HL-60 (cell line): ENCODE measurements at places on chromosomes 2 and 18.

GRCh38 chr2:119076713-119077112 is 81.8 kb downstream of the C1QL2 start:
- no peak for DNase-seq

DNA sequence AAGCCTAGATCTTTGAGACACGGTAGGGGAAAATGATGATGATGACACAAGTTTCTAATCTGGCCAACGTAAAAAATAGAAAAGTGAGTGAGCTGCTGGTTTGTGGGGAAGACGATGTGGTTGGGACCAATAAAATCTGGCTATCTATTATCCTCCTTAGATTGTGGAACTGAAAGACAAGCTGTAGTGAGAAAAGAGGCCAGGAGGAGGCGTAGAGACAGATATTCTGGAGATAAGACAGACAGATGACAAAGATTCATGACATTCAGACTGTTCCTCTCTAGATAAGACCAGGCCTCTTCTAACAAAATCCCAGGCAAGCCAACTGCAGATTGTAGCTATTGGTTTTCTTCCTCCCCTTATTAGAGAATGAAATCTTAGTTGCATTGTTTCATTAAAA is 376.3 kb upstream of the UBE2E3 start:
- DNase-seq, result peak; percentile 22

DNA sequence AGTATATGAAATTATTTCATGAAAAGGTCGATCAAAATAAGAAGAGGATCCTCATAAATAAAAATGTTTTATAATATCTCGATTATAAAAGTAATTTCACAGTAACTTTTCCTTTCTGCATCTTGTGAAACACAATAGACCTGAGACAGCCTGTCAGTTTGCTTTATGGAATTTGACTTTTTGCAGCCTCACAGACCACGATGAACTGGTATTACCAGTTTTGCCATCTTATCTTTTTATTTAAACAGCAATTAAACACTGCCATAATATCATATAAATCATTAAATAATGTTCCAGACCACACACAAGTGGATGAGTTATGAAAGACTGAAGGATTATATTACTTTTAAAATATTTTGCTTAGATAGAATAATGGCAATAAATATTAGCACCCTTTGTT is 10.7 kb upstream of the GALNT3 start:
- no peak for DNase-seq

DNA sequence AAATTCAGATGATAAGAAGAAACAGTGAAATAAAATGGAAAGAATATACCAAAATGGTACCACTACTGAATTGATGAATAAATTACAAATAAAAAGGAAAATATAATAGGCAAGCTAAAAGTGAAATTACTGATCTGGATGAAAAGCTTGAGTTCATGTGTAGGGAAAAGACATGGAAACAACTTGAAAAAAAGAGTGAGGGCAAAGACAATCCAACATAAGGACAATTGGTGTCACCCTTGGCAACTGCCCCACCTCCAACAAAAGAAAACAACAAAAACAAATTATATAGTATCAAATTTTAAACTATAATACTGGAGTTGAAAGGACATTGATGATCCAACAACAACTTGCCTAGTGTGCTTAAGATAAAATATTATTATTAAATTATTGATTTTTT is 37.6 kb downstream of the PPP1R1C start:
- DNase-seq, result no peak

DNA sequence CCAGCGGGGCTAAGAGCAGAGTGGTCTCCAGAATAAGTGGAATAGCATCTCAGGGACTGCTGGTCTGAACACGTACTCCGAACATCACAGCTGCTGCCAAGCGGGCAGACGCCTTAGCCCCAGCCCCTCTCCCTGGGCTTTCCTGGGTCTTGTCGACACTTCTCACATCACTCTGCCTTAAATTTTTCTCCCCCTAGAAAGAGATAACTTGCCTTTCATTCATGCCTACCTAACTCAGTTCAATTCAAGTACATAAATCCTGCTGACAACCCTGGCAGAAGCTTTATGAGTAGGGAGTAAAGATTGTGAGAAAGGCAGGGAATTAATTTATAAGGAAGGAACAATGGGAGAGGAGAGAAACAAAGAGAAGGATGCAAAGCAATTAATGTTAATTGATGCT is 202.9 kb upstream of the TNP1 start:
- DNase-seq, result no peak

GRCh38 chr2:202171241-202171825 is 67.1 kb downstream of the SUMO1 start:
- DNase-seq, result no peak

DNA sequence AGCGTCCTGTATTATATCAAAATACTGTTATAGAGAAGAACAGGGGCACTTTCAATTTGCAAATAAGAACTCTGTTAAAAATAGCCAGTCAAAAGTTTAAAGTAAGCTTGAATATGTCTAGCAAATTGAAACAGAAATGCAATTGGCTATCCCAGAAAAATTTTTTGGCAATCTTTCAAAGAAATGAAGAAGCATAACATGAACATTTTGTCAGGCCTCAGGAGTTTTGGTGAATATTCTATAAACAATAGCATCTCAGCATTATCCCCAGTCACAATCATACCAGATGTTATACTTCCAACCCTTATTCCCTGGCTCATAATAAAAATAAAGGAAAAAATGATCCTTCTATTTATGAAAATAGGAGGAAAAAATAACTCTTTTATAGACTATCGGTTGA is 252.4 kb downstream of the GRB14 start:
- no peak for DNase-seq

DNA sequence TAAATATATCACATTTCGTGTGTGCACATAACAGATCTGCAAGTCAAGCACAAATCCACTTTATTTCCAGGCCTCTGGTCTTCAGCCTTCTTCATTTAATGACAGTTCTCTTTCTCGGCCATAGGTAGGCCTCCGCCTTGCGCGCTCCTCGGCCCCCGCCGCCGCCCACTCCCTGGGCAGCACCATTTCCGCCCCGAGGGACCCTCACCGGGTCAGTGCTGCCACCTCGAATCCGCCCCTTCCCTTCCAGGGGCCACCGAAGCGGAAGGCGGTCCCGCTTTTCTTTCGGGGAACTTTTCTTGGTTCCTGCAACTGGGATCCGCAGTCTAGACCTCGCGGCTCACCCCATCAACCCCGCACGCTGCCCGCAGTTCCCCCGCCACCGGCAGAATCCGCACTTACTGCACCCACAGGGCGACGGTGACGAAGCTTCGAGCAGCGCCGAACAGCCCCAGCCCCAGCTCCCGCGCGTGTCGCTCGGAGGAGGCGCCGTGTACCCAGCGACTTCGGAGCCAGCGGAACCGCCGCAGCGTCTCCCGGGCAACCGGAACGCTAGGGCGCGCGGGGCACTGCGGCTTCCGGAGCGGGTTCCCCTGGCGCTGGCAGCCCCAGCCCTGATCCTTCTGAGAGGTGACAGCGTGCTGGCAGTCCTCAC is at the start of gene CDKL4:
Gene CDKL4 (minus strand): TSS at position 502 of the 655 bp plus-strand sequence.
- peak; percentile 22 for DNase-seq

DNA sequence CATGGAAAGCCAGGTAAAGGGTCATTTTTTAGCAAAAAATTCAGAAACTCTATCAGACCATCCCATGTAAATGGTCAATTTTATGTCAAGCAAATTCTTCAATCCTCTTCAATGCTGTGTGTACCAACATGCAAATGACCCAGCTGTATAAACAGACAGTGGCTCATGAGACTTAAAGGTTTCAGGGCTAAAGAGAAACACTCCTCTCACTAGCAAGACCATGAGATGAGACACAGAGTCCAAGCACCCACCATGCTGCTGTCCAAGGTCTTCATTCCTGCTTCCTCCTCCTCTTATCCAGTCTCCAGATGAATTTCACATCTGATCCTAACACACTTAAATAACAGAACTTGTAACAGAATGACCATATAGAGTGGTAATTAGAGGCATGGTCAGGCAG is 30.8 kb upstream of the ONECUT2 start:
- no peak for DNase-seq

- no peak for DNase-seq
Measured at GRCh38 chr2:162720559-162721271, 117.9 kb downstream of the KCNH7 start.

- DNase-seq, result no peak
Measured at GRCh38 chr2:113685471-113685870, 58.4 kb downstream of the RABL2A start.

GRCh38 chr2:156695020-156695419 is 258.8 kb downstream of the GPD2 start:
- DNase-seq, result no peak

DNA sequence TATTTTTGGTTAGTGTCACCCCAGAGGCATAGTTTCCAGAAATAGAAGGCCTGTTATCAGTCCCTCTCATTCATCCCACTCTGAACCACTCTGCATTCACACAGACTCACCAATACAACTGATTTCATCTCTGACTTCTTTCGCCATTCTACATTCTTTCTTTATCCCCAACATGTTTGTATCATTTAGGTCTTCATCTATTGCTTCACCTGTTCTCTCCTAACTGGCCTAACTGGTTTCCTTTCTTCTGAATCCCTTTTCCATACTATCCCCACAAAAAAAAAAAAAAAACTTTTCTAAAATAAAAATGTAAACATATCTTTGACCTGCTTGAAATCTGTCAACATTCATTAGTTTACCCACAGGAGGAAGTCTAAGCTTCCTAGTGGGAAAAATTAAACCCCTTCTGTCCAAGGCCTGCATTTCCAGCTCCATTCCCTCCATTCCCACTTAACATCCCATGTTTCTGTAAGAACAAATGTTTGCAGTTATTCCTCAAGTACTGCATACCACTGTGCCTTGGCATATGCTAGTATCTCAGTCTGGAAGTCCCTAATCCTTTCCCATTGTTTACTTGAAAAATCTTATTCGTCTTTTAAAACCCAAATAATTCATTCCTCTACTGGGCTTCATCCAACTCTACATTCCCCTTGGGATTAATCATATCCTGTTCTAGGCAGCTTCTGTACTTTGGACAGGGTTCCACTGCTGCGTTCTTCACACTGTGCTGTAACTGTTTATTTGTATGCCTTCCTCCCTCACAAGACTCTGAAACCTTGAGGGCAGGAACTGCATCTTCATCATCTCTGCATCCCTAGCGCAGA is 68.5 kb downstream of the FIGN start:
- no peak for DNase-seq

DNA sequence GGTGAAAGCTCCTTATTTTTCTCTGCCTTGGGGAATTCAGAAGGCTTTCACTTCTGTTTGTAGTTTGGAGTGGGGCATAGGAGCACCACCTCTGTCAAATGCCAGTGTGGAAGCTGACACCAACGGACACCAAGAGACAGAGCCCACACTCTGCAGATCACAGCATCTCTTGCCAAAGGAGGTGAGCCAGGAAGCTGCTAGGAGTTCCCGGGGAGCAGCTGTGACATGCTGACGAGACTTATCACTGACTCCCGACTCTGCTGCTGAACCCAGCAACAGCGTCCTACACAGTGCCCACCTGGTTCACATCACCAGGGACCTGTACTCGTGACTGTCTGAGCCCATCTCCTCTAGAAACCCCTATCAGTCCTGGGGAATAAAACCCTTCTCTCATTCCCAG is 8.1 kb downstream of the TEX51 start:
- no peak for DNase-seq

DNA sequence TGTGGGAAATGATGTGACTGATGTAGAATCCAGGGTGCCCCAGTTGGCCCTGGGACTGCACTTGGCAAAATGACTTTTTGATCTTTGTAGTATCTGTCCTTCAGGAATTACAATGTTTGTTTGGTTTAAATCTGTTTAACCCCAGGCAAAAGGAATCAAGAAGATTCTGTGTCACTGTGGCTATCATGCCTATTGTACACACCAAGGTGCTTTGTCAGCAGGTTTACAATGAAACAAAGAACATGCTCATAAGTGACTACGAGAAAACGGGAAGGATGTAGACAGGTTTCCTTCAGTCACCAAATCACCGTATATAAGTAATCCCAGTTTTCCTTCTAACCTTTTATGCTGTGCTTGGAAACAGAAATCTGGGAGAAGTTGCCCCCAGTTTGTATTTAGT is 109.5 kb downstream of the RTN4 start:
- no peak for DNase-seq

GRCh38 chr2:112627060-112628040 is 18.4 kb upstream of the SLC20A1 start:
- peak; percentile 86 for DNase-seq

DNA sequence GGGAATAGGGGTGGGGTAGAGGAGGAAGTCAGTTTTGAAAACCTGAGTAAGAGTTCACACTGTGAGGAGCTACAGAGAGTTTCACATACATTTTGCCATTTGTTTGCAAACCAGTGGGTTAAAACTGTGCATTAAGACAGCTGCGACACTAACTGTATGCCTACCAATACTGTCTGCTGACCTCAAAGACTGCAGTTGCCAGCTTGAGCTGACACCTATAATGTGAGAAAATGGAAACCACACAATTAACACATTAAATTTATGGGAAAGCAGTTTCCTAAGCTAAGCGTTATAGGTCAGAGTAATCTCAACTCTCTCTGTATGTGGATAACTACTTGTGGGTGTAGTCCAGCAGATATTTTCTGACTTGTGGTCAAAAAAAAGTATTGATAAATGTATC is 756.6 kb upstream of the GCFC2 start:
- no peak for DNase-seq

DNA sequence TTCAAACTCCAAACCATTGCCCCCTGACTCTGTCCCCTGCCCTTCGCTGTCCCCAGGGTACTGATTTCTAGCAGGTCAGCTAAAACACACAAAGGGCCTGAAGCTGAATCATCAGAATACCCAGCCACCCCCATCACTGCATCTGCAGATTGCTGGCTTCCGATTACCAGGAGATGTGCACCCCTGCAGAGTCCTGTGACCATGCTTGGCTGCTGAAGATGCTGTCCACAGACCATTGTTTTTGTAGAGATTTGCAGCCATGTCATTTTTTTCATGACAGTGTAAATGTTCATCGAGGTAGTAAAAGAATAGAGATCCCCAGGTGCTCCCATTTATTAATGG is 463.3 kb downstream of the STK39 start:
- DNase-seq, result no peak

- no peak for DNase-seq
Measured at GRCh38 chr18:7900091-7900490, 333.0 kb downstream of the PTPRM start.

- DNase-seq, result no peak
Measured at GRCh38 chr2:64404743-64405142, 49.2 kb upstream of the LGALSL start.

- DNase-seq, result no peak
Measured at GRCh38 chr18:22368021-22368420, 49.7 kb downstream of the CTAGE1 start.

- DNase-seq, result no peak
Measured at GRCh38 chr2:216665242-216665641, 30.1 kb downstream of the IGFBP5 start.

- no peak for DNase-seq
Measured at GRCh38 chr2:17628349-17629261, 88.1 kb downstream of the VSNL1 start.
